ENCODE measurements at places on chromosomes 5 and 9. TPM values are rescaled to one million over a fixed set of nuclear protein-coding genes. Genes with fewer than 3 reads are reported as not detected.

- DNase-seq: no peak
Measured at GRCh38 chr9:38195737-38196161, 126.7 kb upstream of the SHB start.

DNA sequence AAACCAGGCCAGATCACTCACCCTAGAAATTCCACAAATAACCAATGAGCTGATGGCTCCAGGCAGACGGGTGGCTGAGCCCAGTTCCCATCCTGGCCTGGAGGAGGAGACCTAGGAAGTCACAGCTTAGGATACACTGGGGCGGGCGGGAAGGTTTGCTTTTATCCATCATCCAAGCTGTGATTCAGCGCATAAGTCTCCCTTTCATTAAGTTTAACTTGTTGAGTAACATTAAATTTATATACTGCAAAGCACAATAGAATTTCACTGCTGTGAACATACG lies 55.7 kb downstream of the THBS4 start:
- DNase-seq: no peak

DNA sequence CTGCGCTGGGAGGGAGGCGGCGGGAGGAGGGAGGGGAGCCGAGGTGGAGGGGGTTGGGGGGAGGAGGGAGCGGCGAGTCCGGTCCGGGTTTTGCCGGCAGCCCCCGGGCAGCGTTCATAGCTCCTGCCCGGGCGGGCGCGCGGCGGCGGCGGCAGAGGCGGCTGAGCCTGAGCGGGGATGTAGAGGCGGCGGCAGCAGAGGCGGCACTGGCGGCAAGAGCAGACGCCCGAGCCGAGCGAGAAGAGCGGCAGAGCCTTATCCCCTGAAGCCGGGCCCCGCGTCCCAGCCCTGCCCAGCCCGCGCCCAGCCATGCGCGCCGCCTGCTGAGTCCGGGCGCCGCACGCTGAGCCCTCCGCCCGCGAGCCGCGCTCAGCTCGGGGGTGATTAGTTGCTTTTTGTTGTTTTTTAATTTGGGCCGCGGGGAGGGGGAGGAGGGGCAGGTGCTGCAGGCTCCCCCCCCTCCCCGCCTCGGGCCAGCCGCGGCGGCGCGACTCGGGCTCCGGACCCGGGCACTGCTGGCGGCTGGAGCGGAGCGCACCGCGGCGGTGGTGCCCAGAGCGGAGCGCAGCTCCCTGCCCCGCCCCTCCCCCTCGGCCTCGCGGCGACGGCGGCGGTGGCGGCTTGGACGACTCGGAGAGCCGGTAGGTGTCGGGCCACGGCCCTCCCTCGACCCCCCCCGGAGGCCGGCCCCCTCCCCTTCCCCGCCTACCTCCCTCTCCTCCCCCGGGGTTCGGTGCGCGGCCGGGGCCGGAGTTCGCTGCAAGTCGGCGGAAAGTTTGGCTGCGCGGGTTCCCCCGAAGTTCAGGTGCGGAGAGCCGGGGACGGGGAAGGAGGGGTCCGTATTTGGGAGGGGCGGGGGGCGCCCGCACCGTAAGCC lies at the start of gene CXXC5:
CXXC5 (plus strand) TSS at position 145 of the 877 bp plus-strand sequence. CDS start 32,175 bp downstream, outside the sequence.
- DNase-seq: peak; percentile 94

- no peak for DNase-seq
Measured at GRCh38 chr9:97711223-97711626, 14.1 kb upstream of the XPA start.

DNA sequence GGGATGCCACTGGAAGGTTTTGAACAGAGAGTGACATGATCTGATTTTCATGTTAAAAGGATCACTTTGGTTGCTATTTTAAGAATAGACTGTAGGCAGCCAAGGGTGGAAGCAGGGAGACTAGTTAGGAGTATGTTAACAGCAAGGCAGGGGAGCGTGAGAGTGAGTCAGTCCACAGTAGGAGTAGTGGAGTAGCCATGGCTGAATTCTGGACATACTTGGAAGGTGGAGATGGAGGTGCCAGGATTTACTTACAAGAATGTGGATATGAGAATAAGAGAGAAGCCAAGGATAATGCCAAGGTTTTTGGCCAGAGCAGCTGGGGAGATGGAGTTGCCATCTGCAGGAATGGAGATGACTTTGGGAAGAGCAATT lies 118.8 kb downstream of the GALNT10 start:
- DNase-seq: peak; percentile 72

DNA sequence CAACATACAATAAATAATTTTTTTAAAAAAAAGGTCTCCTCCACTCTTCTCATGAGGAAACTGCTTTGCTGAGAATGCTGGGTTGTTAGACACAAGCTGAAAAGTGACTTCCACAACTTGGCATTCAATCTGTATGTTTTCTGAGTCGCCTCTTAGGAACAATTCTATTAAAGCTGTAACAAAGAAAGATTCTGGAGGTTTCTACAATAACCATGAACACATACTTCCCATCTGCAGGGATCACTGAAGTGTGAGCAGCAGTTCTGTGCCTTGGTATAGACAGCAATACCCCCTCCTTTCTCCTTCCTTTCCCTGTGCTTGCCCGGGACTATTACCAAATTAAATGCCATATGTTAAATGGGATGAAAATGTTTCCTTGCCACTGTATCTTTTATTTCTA lies 1.5 kb downstream of the DIRAS2 start:
- no peak for DNase-seq

GRCh38 chr5:166582416-166582815 lies 1709.0 kb upstream of the WWC1 start:
- no peak for DNase-seq

GRCh38 chr9:133394687-133395271 lies 18.6 kb downstream of the STKLD1 start:
- DNase-seq: no peak

DNA sequence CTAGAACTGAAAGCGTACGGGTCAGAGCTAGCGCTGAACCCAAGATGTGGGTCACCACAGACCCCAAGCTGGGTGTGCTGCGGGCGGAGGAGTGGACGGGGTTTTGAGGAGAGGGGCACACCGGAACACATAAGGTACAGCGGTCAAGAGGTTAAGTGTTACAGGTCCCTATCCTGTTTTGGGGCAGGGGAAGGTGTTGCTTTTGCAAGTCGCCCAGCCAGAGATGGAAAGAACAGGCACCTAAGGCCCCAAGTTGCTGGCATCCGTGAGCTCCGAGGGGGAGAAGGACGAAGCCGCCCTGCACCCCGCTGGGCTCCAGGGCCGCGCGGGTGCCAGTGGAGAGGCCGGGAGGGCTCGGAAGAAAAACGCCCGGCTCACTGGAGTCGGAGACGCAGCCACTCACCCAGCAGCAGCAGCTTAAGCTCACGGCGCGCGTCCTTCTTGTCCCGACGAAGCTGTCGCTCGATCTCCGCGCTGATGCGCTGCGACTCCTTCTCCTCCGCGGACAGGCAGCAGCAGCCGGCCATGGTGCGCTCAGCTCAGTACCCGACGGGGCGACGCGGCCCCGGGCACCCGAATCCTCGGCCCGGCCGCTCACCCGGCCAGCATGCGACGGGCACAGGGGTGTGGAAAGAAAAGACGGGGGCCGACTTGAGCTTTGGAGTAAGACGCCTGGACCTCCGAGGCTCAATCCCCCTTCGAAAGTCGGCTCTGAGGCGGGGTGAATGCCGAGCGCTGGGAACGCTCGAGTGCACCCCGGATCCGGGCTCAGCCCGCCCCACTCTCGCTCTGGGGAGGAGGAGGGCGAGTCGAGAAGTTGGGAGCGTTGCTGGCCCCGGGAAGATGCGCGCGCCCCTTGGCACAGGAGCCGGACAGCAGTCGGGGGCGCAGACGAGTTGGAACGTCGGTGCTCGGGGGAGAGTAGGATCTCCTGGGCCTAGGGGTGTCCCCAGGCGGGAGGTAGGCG lies 572 bp downstream of the GNA14 start:
- no peak for DNase-seq

- no peak for DNase-seq
Measured at GRCh38 chr5:93322974-93323860, 257.8 kb downstream of the NR2F1-AS1 start.

DNA sequence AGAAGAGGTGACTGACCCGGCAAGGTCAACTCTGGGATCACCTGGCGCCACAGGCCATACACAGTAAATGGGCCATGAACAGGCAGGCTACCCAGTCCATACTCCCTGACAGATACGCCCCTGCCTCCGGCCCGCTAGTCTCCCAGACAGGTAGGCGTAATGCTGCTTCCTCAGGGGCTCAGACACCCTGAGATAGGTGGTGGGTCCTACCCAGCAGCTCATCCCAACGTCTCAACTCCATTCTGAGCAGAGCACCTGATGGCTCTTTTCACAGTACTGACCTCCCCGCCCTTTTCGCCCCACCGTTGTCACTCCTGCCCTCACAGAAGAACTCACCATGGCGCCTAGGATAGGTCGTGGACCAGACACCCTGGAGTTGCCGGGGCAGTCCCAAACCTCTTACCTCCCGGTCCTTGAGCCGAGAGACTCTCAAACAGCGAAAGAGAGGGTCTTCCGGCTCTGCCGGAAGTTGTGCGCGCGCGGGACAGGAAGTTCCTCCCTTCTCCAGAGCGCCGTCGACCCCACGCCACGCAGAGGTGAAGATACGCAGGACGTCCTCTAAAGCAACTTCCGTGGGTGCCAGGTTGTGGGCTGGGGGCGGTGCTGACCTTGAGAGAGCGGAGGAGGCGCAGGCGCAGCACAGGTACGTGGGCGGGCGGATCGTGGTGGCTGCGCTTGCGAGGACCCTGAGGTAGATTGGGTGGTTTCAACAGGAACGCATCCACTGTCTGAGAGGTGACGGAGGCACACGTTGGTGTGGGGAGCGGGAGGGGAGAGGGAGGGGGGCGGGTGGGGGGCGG lies at the start of gene TMEM161B:
TMEM161B (minus strand) TSS at position 461 of the 800 bp plus-strand sequence; CDS start at position 339, 122 bp downstream.
- DNase-seq: peak; percentile 97

GRCh38 chr5:29758986-29759421 lies 1434.5 kb upstream of the CDH6 start:
- DNase-seq: no peak

- no peak for DNase-seq
Measured at GRCh38 chr5:92864591-92864990, 716.4 kb downstream of the NR2F1-AS1 start.

DNA sequence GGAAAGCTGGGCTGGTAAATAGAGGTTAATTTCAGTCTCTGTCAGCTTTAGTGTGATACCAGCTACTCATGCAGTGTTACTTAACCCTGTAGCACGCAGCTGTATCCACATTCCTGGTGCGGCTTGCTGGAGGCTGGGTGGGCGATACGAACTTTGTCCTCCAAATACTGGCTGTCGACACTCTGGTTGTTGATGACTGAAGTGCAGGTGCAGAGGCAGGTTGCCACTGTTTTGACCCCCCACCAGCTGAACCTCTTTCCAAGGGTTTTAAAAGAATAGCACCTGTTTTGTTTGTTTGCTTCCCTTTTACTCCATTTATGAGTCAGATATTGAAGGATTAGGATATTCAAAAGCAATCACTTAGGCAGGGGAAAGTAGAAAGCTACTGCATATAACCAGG lies 4.4 kb upstream of the RABGAP1 start:
- no peak for DNase-seq

DNA sequence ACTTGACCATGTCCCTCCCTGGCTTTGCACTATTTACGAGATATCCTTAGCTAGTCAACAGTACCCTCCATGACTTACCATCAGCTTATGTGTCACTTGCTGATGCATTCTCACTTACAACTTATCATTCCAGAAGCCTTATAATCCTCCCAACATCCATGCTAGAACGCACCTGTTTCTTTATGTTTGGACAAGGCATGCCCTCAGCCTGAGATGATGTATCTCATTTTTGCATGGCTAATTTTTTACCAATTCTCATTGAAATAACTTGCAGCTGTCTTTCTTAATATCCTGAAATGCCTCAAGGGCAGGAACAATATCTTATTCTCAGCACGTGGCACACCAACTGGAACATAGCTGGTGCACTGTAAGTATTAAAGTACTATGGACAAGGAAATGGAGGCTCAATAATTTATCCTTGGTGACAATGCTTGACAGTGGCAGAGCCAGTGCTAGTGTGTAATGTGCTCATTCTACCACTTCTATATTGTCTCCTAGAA lies 281.6 kb downstream of the SLF1 start:
- DNase-seq: no peak

DNA sequence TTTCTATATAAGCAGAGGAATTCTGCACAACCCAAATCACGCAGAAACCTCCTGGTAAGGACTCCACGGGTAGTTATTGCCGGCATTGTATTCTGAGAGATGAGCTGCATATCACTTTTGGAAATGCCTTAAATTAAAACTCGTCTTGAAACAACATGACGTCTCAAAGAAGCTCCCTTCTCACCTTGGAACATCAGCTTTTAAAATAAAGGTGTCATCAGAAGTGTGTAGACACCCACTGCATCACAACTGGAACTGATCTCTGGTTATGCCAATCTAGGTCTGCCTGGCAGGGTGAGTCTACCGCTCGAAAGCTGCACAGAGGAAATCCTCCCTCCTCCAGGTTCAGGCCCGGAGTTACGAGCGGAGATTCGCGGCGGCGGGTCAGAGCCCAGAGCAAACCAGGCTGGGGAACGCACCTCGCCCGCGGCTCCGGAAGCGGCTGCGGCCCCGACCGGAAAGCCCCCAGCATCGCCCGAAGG lies 974 bp upstream of the SLC12A2 start:
- no peak for DNase-seq

- no peak for DNase-seq
Measured at GRCh38 chr5:170238456-170239196, 5.8 kb downstream of the C5orf58 start.

DNA sequence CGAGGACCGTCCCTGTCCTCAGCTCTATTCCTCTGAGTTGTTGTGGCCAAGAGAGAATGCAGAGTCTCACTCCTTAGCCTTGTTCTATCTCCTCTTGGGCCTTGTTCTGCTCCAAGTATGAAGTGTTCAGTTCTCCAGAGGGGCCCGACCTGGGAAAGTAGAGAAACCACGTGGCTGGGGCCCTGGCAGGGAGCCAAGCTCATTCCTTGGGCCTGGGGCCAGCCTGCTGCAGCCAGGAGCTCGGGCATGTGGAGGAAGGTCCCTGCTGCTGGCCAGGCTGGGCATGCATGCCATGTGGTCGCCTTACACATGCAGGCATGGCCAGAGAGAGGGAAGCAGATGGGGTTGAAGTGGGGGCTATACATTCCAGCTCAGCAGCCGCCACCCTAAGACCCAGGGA lies 60.7 kb downstream of the COL27A1 start:
- DNase-seq: peak; percentile 39

Gene PDCD1LG2
- 6.9 TPM for total RNA-seq

Gene DBH
- total RNA-seq: not detected

Gene IL5
- not detected for total RNA-seq

Gene AUH
- total RNA-seq: 21.4 TPM

Gene ACSL6
- total RNA-seq: 0.06 TPM

Gene ZNG1A
- total RNA-seq: 106 TPM

Gene FLT4
- total RNA-seq: 24.6 TPM

Gene C9orf57
- total RNA-seq: not detected

Gene PFDN1
- 162 TPM for total RNA-seq

Gene RAPGEF6
- total RNA-seq: 18.5 TPM

Gene PCDHA13
- total RNA-seq: 0.71 TPM
